ENCODE measurements at places on chromosomes 7 and 10.

GRCh38 chr10:3729397-3729976, 55.5 kb downstream of the KLF6 start:
- DNase-seq, result peak; percentile 67

DNA sequence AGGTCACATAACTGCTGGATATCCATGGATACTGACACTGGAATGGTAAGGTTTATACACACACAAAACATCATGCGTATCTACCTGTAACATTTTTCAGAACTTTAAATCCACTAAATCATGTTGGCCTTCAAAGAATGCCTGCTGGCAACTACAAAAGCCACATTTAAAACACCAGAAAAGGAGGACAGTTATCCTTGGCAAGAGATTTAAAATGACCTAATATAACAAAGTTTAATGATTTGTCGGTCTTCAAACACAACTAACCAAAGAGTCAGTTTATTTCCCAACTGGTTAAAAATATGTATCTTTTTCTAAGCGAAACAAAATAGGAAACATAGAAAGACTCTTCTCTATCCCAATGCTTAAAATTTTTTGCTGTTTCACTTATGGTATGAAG, 24.0 kb downstream of the WAPL start:
- peak; percentile 57 for DNase-seq

DNA sequence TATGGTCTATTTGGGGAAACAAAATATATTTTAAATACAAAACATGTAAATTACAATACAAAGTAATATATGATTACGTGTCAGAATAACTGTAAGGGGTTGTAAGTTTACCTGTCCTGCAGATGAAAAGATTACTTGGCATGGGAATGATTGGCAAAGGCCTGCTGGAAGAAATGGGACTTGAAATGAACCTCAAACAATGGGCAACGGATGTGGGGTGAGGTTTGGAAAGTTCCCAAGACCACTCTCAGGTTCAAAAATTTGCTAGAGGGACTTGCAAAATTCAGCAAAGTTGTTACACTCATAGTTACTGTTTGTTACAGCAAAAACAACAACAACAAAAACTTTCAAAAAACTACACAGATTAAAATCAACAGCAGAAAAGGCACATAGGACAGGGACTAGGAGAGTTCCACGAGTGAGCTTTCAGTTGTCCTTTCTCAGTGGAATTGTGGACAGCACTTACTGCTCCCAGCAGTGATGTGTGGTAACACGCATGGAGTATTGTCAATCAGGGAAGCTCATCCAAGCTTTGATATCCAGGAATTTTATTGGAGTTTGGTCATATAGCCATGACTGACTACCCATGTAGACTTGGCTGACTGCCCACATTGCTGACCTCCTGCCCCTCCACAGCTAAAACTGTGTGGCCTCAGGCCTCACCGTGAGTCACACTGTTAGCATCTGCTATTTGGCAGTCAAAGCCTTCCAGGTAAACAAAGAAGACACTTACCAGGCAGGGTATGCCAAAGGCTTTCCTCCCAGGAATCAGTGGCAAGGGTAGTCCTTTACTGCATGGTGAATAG, 43.8 kb downstream of the EXOC6 start:
- DNase-seq, result peak; percentile 91

GRCh38 chr10:58064714-58065528, 202.8 kb downstream of the IPMK start:
- peak; percentile 78 for DNase-seq

- DNase-seq, result peak; percentile 91
Measured at GRCh38 chr10:34666008-34666704, 148.9 kb downstream of the PARD3 start.

- DNase-seq, result no peak
Measured at GRCh38 chr7:69908454-69908853, 310.2 kb downstream of the AUTS2 start.

- peak; percentile 65 for DNase-seq
Measured at GRCh38 chr10:85995791-85996190, 370.8 kb downstream of the GRID1 start.

DNA sequence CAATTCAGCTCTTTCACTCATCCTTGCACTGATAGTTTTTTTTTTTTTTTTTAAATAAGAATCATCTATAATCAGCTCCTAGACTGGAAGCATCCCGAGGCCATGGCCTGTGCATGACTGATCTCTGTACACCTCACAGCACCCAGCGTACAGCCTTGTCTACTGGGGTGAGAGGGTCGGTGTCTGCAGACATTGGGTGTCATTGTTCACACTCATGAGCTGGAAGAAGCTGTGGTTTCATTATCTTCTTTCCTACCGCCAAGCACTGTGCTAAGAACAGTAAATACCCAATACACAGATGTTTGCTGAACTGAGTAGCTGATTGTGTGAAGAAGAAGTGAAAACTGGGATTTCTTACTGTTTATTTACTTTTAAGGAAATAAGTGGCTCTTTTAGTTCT, 123.6 kb downstream of the CLEC2L start:
- DNase-seq, result peak; percentile 30

GRCh38 chr7:149680331-149681025, 92.9 kb downstream of the ZNF467 start:
- DNase-seq, result peak; percentile 22

DNA sequence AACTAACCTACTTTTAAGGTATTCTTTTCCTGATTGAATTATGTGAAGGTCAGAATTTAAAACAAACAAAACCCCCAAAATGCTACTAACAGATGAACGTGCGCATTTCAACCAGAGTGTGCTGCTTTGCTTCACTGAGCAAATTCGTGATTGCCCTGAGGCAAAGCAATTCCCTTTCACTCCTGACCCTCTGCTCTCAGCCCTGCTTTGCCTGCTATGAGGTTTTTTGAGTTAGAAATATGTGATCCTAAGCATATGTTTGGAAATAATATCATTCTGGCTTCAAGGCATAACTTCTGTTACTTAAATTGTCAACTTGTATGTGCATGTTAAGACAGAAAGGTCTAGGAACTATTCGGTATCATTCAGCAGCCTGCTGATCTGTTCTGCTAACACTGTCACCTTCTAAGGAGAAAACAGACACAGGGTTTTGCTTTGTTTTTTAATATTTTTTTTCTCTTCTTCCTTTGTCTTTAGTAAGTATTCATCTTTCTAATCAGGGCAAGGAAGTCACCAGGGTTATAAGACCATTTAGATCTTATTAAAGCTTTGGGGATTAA, 124.2 kb downstream of the GNAT3 start:
- no peak for DNase-seq

GRCh38 chr10:61399406-61399805, 53.8 kb downstream of the TMEM26 start:
- DNase-seq, result peak; percentile 16

GRCh38 chr7:101880282-101881054, 63.0 kb downstream of the CUX1 start:
- DNase-seq, result no peak

- no peak for DNase-seq
Measured at GRCh38 chr10:45627412-45628048, 45.0 kb downstream of the ZFAND4 start.

GRCh38 chr10:88865281-88865876, 13.7 kb upstream of the ANKRD22 start:
- DNase-seq, result no peak

GRCh38 chr10:119700321-119700954, 25.4 kb upstream of the INPP5F start:
- no peak for DNase-seq

GRCh38 chr10:100289641-100290040, 3.2 kb upstream of the BLOC1S2 start:
- no peak for DNase-seq

DNA sequence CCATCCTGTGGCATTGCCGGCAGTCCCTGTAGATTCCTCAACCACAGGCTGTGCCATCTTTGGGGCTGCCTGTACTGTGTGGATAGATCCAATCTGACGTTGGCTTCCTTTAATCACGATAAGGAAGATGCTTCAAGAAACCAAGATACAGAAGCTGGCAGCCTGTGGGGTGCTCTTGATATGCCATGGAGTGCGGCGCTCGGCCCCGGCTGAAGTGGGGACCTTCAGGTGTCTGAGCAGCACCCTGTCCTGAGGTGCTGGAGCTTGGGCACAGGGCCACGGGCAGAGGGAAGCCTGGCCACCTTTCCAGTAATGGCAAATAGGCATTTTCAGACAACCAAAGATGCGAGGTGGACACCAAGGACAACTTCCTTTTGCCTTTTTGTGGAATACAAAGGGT, 139.5 kb downstream of the ACTR3B start:
- DNase-seq, result no peak

DNA sequence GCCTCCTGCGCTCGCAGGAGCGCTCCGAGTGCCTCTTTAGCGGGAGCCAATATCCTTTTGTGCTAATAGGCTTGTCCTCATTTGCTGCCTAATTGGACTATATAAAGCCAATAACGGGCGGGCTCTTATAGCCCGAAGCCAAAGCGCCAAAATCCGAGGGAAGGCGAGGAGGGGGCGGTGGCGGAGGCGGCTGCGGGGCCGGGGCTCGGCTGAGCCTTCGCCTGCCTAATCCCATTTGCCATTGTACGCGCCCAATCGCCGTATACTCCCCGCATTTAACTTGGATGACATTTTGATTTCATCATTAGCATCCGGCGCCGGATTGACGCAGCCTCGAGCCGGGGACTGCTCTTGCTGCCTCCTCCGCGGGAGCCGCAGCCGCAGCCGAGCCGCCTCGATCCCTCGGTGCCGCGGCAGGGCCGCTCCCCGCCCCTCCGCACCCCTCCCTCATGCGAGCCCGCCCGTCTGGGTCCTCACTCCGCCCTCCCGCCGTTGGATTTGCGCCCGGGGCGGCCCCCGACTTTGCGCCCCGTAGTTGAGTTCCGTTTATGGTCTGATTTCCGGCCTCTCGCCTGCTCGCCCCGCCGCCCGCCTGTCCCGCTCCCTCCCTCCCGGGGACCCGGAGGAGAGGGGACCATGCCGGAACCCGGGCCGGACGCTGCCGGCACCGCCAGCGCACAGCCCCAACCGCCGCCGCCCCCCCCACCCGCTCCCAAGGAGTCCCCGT, at the start of gene HMX3:
Gene HMX3 (plus strand): TSS at position 556 of the 727 bp plus-strand sequence. CDS start 81 bp downstream, at position 637.
- no peak for DNase-seq

GRCh38 chr7:157817944-157818700, 481.3 kb downstream of the DNAJB6 start:
- no peak for DNase-seq

- DNase-seq, result no peak
Measured at GRCh38 chr7:149685455-149685854, 87.9 kb downstream of the ZNF467 start.

GRCh38 chr7:142745745-142746144, 3.5 kb upstream of the PRSS1 start:
- no peak for DNase-seq

DNA sequence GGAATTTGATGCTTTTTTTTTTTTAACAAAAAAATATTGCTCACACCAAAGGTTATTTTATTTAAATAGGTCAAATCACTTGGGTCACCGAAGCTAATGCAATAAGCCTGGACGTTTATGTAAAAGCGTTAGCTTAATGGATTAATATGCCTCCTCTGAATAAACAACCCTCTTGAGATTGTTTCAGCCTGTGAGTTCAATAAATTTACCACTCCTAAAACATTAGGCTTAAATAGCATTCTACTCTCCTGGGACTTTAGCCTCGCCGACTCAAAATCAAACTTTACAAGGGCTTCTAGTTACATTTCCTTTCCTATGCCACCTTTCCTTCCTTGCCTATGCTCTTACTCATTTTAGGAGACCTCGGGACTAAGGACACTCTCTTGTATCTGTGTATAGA, 79.3 kb downstream of the DNAJB9 start:
- DNase-seq, result no peak

DNA sequence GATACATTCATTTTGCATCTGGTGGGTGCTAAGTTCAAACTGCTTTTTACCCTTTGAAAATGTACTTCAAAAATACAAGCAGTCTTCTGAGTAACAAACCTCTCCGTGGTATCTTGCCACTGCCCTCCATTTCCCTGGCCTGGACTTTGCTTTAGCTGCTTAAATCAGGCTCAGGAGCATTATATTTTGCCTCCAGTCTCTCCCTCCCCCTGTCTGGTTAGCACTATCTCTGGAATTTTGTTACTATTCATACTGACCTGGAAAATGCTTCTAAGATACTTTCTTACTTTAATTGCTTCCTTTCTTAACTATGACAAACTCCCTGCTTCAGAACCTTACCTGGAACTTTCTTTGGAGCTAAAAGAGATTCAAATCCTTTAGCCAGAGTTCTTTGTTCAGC, 369.8 kb downstream of the GFRA1 start:
- peak; percentile 34 for DNase-seq

GRCh38 chr10:93437086-93437945, 44.8 kb downstream of the MYOF start:
- DNase-seq, result peak; percentile 98

- DNase-seq, result peak; percentile 77
Measured at GRCh38 chr10:114043532-114044246, at the start of gene ADRB1. ADRB1 (plus strand) TSS chr10:114043866; CDS start chr10:114044133, 267 bp downstream.

DNA sequence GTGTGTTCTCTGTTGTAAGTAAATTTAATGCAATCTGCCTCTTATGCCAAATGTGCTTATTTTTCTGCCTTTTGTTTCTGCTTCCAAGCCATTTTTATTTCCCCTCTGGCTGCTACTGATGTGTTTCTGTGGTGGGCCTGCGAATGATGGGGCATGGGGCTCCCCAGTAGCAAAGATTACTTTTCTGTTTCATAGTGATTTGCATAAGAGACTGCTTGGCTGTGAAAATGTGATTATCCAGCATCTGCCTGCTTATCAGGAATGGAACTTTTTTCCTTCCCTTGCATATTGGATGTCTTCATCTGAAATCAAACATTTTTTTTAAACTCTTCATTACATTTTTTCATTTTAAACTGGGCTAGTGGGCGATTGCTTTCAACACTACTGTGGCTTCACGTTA, 57.7 kb upstream of the BTBD16 start:
- DNase-seq, result no peak

DNA sequence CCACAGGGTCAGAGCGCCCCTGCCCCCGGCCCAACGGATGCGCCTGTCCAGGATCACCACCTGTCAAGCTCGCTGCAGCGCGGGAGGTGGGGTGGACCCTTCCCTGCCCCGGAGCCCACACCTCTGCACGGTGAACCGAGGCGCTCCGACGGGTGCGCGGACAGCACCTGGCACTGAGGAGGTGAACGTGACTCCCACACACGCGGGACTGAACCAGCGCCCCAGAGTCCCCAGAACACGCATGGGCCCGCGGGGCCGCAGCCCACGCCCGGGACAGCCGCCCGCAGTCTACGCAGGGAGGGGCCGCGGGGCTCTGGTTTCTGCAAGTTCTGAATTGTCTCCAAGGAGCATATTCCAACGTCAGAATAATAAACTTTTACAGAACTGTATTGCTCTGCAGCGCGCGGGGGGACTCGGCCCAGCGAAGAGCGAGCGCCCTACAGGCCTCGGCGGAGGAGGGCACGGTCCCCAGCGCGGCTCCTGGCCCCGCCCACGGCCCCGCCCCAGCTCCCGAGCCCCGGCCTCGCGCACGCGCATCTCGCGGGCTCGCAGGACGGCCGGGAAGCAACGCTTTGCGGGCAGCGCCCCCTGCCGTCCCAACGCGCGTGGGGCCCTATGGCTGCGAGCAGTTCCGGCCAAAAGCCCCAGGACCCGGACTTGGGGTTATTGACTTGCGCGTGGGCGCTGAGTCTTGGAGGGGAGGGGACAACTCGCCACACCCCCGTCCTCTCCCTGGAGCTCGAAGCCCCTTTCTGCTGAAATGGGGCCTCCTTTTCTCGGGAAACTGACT, 29.7 kb downstream of the OAT start:
- peak; percentile 96 for DNase-seq

Measured in astrocyte of the hippocampus (primary cell).